ENCODE measurements at places on chromosomes 6 and 20. TPM values are rescaled to one million over a fixed set of nuclear protein-coding genes. Genes with fewer than 3 reads are reported as not detected.

- no peak for DNase-seq
Measured at GRCh38 chr6:107817784-107818183, 6.3 kb downstream of the SCML4 start.

GRCh38 chr6:102405860-102406259 is 1012.4 kb downstream of the GRIK2 start:
- DNase-seq: no peak

DNA sequence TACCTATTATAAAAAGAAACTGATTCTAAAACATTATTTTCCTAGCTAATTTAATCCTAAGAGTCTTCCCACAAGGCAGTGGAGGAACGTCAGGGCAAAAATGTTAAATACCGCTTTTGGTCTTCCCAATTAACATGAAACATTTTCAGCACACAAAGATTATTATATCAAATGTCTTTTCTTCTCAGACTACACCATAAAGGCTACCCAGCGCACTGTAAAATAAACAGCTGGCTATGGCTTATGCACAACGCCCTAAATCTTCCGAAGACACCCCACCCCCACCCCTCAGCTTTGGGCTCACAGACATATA is 1.0 kb downstream of the NUDT3 start:
- no peak for DNase-seq

DNA sequence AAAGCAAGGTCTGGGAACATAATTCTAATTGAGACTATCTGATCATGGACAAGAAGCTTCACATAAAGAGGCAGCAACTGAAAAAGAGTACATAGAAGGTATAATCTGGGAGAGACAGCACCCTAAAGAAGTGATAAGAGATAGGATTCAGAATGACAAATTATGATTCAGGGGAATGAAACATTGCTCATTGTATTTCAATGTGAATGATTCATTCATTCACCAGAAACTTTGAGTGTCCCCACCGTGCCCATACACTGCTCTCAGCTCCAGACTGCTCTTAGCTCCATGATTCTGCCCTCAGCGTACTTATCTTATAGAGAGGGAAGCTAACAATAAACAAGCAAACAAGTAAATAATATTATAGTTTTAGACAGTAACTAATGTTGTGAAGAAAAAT is 329.3 kb upstream of the IRAK1BP1 start:
- DNase-seq: no peak

GRCh38 chr20:53274365-53274764 is 302.2 kb downstream of the TSHZ2 start:
- DNase-seq: no peak

- DNase-seq: no peak
Measured at GRCh38 chr6:47483516-47483852, 5.9 kb downstream of the CD2AP start.

TINAG gene
- total RNA-seq: 0.25 TPM

KCNK5 gene
- total RNA-seq: 0.21 TPM

RSPH9 gene
- total RNA-seq: not detected

PRSS35 gene
- not detected for total RNA-seq
